Activated B cell treated with CpG ODN at 0.5 μM for 24 hours (primary cell): ENCODE measurements at places on chromosomes 4 and X.

DNA sequence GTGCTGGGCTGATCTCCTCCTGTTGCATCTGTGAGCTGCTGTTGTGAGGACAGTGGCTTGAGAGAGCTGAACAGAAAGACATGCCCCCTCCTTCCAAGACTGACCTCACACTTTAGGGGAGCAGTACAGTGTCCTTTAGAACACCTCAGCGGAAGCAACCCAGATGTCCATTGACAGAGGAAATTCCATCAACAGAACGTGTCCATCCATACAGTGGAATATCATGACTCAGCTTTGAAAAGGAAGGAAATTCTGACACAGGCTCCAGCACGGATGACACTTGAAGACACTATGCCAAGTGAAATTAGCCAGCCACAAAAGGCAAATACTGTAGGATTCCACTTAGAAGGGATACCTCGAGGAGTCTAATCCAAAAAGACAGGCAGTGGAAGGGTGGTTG, 103.5 kb downstream of the GPR143 start:
- DNase-seq = no peak
- no peaks in the 10 kb centered on the region for H3K27me3 ChIP-seq
- H3K4me1 ChIP-seq = peaks cover 13% of the 10 kb centered on the region
- peaks cover 34% of the 10 kb centered on the region for H3K36me3 ChIP-seq
- no peak overlapping the region for H3K27ac ChIP-seq

- H3K27ac ChIP-seq = no peak overlapping the region
- no peaks in the 10 kb centered on the region for H3K4me1 ChIP-seq
- H3K4me3 ChIP-seq = no peak overlapping the region
- no peak for DNase-seq
- H3K36me3 ChIP-seq = no peaks in the 10 kb centered on the region
Measured at GRCh38 chr4:177367336-177367735, 57.7 kb downstream of the NEIL3 start.

- no peak overlapping the region for H3K27ac ChIP-seq
- no peak overlapping the region for H3K4me3 ChIP-seq
- H3K4me1 ChIP-seq = no peaks in the 10 kb centered on the region
- no peaks in the 10 kb centered on the region for H3K36me3 ChIP-seq
- peaks cover 42% of the 10 kb centered on the region for H3K27me3 ChIP-seq
- no peak for DNase-seq
Measured at GRCh38 chr4:3836756-3837601, 70.8 kb downstream of the ADRA2C start.

- DNase-seq = no peak
- no peak overlapping the region for H3K27ac ChIP-seq
- H3K4me1 ChIP-seq = peaks cover 6% of the 10 kb centered on the region
- no peaks in the 10 kb centered on the region for H3K36me3 ChIP-seq
- H3K27me3 ChIP-seq = no peaks in the 10 kb centered on the region
- H3K4me3 ChIP-seq = no peak overlapping the region
Measured at GRCh38 chr4:110183058-110183457, 15.4 kb downstream of the ELOVL6 start.

GRCh38 chrX:39260965-39261364, 459.7 kb downstream of the MID1IP1 start:
- no peak for DNase-seq
- H3K27me3 ChIP-seq = no peaks in the 10 kb centered on the region
- no peak overlapping the region for H3K4me3 ChIP-seq
- peaks cover 4% of the 10 kb centered on the region for H3K4me1 ChIP-seq
- no peak overlapping the region for H3K27ac ChIP-seq

GRCh38 chr4:169663831-169664230, 43.5 kb downstream of the CLCN3 start:
- H3K27ac ChIP-seq = no peak overlapping the region
- H3K27me3 ChIP-seq = no peaks in the 10 kb centered on the region
- H3K36me3 ChIP-seq = peaks cover 28% of the 10 kb centered on the region
- peaks cover 22% of the 10 kb centered on the region for H3K4me1 ChIP-seq
- no peak for DNase-seq

GRCh38 chr4:64353904-64354303, 55.3 kb downstream of the TECRL start:
- DNase-seq = no peak
- no peaks in the 10 kb centered on the region for H3K4me1 ChIP-seq
- H3K27me3 ChIP-seq = no peaks in the 10 kb centered on the region
- H3K36me3 ChIP-seq = no peaks in the 10 kb centered on the region
- no peak overlapping the region for H3K27ac ChIP-seq

- DNase-seq = no peak
- no peak overlapping the region for H3K4me3 ChIP-seq
Measured at GRCh38 chr4:149838036-149838435, 22.4 kb upstream of the IQCM start.
